ENCODE measurements at places on chromosomes 13 and 19.

GRCh38 chr19:35044317-35045117 lies 3.0 kb downstream of the HPN start:
- no peak for DNase-seq

GRCh38 chr13:50392977-50393376 lies 377.7 kb downstream of the KCNRG start:
- DNase-seq: no peak

GRCh38 chr19:7982103-7982502 lies 23.3 kb downstream of the ELAVL1 start:
- no peak for DNase-seq

- DNase-seq: no peak
Observed at GRCh38 chr13:101881593-101881992, 429.1 kb downstream of the ITGBL1 start.

DNA sequence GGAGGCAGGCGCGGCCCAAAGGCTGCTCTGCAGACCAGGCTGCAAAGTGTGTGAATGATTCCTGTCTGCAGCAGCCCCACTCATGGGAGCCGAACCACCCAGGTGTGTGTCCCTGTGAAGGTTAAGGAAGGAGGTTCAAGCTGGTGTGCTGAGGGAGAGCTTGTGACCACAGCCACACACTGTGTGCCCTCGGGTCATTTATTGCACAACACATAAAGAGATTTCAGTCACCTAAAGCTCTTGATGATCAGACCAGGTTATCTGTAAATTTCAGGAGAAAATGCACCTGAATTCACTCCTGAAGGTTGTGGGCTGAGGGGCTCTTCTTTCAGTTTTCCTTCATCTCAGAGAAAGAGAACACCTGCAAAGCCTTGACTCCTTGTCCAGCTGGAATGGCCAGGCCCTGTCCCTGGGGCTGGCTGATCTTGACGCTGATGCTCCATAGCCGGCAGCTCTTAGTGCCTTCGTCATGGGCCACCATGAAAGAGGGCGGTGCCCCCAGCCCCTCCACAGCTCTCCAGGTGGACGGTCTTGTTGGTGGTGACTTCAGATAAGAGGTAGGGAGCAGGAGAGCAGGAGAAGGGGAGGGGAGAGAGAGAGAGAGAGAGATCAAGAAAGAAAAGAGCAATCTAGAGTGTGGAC lies 110.8 kb upstream of the C1QTNF9B start:
- DNase-seq: no peak

- DNase-seq: no peak
Observed at GRCh38 chr19:5916181-5916708, 2.2 kb downstream of the CAPS start.

DNA sequence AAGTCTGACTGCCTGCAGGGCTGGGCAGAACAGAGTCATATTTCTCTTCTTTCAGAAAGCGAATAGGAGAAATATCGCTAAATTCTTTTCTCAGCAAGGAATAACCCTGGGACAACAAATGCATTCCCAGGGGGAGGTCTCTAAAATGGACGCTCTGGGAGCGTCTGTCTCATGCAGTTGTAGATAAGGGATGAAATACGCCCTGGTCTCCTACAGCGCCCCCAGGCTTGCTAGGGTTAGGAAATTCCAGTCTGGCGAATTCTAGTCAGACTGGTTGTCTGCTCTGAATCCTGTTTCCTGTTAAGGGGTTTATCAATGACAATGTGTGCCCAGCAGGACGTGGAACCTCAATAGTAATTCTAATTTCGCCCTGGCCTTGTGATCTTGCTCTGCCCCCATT lies 1214.1 kb downstream of the DIAPH3 start:
- peak; percentile 2 for DNase-seq

DNA sequence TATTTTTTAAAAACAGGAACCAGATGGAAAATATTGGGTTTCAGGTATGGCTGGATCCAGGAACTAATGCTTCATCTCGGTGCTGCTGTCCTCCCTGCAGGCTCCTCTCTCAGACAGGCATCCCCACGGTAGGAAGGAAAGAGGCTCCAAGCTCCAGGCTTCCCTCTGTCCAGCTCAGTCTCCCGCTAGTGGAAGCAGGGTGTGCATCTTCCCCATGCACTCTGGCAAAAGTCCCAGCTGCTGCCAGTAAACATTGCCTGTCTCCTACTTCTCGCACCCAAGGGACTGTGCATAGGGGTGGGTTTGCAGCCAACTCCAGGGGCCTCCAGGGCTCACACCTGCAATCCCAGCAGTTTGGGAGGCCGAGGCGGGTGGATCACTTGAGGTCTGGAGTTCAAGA lies 29.2 kb downstream of the IL12RB1 start:
- DNase-seq: no peak

- DNase-seq: no peak
Observed at GRCh38 chr19:36719687-36720556, 32.5 kb downstream of the ZNF567 start.

DNA sequence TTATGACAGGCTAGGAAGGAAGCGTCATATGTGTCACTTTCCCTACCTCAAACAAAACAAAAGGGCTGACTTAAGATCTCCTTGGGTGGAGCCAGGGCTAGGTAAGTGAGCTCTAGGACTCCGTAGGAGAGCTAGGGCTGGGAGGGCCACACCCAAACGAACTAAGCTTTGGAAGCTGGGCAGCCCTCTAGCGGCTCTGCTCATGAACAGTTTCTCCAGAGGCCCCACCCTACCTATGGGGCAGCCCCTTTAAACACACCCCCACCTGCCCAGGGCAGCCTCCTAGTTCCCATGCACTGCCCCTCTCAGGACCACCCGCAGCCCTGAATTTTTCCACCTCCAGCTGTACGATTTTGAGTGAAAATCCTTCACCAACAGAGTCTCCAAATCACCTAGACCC lies 3.5 kb downstream of the PEG3 start:
- no peak for DNase-seq

- no peak for DNase-seq
Observed at GRCh38 chr13:111590796-111591195, 270.4 kb downstream of the TEX29 start.

DNA sequence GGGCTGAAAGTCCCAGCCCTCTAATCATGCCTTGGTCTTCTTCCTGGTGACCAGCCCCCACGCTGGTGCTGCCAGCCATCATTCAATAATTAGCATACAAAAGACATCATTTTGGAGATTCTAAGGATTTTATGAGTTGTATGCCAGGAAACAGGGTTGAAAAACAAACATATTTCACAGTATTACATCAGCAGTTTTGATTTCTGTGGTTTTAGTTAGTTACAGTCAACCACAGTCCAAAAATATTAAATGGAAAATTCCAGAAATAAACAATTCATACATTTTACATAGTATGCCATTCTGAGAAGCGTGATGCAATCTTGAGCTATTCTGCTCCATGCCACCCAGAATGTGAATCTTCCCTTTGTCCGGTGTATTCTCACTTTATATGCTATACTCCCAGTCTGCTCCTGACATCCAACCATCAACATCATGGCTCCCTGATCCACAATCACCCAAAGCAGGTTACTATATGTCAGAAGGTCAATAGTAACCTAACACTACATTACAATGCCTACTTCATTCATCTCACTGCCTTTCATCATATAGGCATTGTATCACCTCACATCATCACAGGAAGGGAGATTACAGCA lies 49.2 kb downstream of the STOML3 start:
- no peak for DNase-seq

- peak; percentile 79 for DNase-seq
Observed at GRCh38 chr13:39385621-39386231, 217.3 kb downstream of the LHFPL6 start.

GRCh38 chr13:112602189-112602588 lies 14.2 kb upstream of the TUBGCP3 start:
- no peak for DNase-seq

All from NT2/D1 (cell line).